Right renal cortex interstitium (tissue), 3 donors: ENCODE measurements at places on chromosomes 12 and 14. TPM values are rescaled to one million over a fixed set of nuclear protein-coding genes. Genes with fewer than 3 reads are reported as not detected.
A peak's percentile ranks its signal among the peaks of the same experiment; 100 is the strongest.

- no peak for DNase-seq
These were observed 329.2 kb downstream of the RAD51B start for GRCh38 chr14:68148763-68149162.

GRCh38 chr12:5768171-5768570, 176.9 kb downstream of the ANO2 start:
- no peak for DNase-seq

GRCh38 chr14:68140076-68140741, 320.6 kb downstream of the RAD51B start:
- DNase-seq = no peak

DNA sequence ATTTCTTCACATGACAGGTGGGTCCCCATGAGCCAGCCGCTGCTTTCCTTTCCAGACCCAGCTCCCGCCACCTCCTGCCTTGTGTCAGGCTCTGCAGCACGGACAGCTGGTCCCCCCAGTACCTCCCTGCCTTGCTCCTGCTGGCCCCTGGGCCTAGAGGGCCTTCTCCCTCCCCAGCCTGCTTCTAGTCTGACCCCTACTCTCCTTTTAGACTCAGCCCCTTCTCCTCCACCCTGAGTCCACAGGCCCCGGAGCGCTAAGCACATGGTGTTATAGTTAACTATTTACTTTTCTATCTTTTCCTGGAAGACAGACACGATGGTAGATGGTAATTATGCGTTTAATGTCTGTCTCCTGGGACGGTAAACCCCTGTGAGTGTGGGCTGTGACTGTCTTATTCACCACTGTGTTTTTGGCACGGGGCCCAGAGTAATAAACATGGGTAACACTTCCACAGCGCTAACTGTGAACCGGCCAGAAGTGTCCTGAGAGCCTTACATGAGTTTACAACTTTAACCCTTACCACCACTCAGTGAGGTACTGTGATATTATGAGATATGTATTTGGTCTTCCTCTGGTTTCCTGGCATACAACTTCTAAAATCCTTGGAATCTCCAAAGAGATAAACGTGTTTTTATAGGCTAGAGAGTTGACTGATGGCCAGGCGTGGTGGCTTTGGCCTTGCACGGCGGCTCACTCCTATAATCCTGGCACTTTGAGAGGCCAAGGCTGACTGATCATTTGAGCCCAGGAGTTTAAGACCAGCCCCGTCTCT, 41.2 kb downstream of the DGLUCY start:
- peak; percentile 62 for DNase-seq

- DNase-seq = no peak
These were observed 142.3 kb downstream of the PCNX1 start for GRCh38 chr14:71049435-71050133.

DNA sequence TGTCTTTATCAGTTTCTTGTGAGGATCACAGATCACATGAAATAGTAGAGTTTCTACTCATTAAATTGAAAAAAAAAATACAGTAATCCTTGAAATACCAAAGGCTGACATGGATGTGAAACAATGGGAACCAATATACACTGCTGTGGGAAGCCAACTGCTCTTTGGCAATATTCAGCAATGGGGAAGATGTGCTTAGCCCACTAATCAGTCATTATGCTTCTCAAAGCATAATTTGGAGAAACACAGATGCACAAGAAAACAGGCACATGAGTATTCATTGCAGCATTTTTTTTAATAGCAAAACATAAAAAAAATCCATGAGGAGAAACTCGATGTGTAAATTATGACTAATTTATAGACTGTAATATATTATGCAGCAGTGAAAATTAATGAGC, 40.6 kb downstream of the A2M start:
- DNase-seq = no peak

DNA sequence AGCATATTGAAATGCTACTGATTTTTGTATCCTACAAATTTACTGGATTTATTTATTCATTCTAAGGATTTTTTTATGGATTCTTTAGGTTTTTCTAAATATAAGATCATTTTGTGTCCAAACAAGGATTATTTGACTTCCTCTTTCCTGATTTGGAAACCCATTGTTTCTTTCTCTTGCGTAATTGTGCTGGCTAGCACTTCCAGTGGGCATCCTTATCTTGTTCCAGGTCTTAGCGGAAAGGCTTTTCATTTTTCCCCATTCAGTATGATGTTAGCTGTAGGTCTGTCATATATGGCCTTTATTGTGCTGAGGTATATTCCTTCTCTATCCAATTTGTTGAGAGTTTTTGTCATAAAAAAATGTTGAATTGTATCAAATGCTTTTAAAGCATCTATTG, 57.2 kb upstream of the RHOJ start:
- DNase-seq = no peak

- DNase-seq = no peak
These were observed 217.0 kb downstream of the SYNE2 start for GRCh38 chr14:64069634-64070359.

DNA sequence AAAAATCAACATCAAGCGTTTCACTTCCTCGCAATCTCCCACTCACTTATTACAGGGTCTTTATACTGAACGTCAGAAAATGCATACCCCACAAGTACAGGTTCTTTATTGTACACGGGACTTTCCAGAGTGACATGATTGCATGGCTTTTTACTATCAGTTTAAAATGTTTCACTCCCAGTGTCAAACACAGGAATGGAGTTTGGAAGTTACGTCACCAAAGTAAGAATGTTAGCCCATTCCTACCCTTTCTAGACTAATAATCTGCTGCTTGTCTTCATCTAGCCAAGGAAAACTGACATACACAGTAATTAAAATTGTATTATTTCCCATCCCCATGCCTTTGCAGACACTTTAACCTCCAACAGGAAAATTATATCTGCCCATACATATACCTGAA, 624.2 kb downstream of the BCL11B start:
- DNase-seq = no peak

INSM2 gene
- not detected for polyA plus RNA-seq
